SJCRH30 (cell line): ENCODE measurements at places on chromosomes 4 and X. TPM values are rescaled to one million over a fixed set of nuclear protein-coding genes. Genes with fewer than 3 reads are reported as not detected.

DNA sequence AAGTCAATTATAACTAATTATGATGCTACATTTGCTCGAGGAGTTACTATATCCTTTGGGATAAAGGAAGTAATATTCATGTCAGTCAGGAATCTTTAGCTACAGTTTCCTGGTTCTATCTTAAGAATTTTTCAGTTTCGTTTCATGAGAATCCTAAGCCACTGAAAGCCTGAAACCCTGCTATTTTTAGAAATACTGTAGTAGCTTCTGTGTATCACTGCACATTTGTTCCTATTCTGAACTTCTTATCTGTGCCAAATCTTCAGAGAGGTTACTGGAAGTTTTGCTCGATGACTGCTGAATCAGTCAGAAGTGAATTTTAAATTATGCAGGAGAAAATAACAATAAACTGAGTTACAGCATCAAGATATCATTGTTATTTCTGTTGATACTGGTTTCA lies 249.2 kb downstream of the TENM3 start:
- no peaks in the 10 kb centered on the region for H3K27me3 ChIP-seq
- H3K4me1 ChIP-seq = peaks cover 15% of the 10 kb centered on the region
- no peak for DNase-seq
- H3K4me3 ChIP-seq = no peak overlapping the region

GRCh38 chrX:72129661-72130060 lies 2.1 kb downstream of the RTL5 start:
- H3K27ac ChIP-seq = no peak overlapping the region
- no peak for DNase-seq
- H3K27me3 ChIP-seq = no peaks in the 10 kb centered on the region
- H3K4me1 ChIP-seq = peaks cover 6% of the 10 kb centered on the region; the same call in 1 of the 2 replicates
- no peaks in the 10 kb centered on the region for H3K36me3 ChIP-seq

Gene UBE2K
- 50.4 and 57.9 TPM in 2 replicates for total RNA-seq

DNA sequence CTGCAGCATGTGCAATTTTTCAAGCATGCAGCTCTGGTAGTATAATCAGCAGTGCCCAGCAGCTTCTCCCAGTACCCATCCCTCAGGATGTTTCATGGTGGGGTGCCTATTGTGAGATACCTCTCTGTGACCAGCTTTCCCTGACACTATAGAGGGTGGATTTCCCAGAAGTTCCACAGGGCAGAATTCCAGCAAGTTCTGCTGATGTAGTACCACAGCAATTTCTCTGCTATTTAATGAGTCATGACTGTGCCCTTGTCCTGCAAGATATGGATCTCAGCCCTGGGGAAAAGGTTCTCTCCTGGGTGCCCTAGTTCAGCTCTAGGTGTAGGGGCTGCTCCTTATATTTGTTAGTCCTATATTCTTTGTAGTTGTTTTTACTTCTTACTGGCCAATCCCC lies 174.8 kb downstream of the ENOX2 start:
- DNase-seq = no peak
- no peak overlapping the region for H3K4me3 ChIP-seq
- H3K27ac ChIP-seq = no peak overlapping the region
- H3K36me3 ChIP-seq = no peaks in the 10 kb centered on the region
- H3K27me3 ChIP-seq = no peaks in the 10 kb centered on the region

Gene IBSP
- total RNA-seq = not detected in 2 replicates

DNA sequence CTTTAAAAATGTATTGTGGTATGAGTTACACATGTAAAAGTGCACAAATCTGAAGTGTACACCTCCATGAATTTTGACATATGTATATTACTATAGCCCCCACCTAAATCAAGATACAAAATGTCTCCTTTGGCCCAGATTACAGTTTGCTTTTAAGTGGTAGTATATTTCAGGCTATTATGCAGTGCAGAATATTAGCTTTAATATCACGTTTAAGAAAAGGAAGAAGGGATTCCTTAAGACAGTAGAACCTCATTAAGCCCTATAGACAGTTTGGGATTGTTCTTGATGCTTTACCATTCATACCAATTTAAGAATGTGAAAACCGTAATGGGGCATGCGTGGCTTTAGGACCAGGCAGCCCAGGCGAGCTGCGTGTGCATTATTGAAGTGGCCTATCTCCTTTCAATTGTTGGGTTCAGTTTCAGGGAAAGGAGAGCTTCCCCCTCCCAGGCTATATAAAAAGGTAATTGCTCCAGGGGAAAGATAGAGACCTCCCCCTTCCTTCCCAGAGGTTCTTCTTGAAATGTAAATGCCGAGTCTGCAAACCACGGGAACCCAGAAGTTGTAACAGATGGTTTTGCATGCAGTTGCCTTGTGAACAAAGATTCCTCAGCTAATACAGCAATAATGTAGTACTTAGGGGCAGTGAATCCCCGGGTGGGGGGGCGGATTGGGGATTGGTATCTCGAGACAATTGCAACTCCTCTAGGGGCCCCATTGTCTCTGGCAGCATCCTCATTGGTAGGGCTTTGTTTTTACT lies 106.1 kb downstream of the UCHL1 start:
- no peak overlapping the region for H3K4me3 ChIP-seq
- no peak for DNase-seq

DNA sequence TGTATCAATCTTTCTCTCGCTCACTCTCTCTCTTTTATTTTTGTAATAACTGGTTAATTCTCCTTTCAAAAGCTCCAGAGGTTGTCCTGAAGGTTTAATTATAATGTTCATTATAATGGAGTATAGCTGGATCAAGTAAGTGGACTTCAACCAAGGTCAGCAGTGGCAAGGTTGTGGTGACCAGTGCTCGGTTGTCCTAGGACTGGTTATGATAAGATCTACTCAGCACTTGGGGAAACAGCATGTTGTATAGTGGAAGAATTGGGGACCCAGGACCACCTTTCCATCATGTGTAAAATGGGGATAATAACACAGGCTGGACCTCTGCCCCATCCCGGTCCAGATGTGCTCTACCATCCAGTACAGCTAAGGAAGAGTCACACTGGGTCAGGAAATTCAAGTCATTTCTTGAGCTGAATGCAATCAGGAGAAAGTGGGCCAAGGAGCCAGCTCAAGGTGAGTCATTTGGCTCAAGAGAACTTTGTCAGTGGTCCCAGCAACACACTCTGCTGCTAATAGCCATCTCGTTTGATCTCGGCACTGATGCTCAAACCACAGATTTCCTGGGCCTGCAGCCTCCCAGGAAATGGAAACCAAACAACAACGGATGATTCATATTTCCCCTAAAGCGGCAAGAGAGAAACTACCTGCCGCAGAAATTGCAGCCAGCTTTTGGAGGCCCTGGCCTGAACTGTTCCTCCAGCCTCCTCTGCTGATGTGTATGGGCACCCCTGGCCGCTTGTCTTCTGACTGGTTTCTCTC lies 123.6 kb upstream of the RBPJ start:
- peak overlapping the region; percentile 23 for H3K27ac ChIP-seq
- H3K4me3 ChIP-seq = no peak overlapping the region
- peak; percentile 57 for DNase-seq
- no peaks in the 10 kb centered on the region for H3K27me3 ChIP-seq
- H3K4me1 ChIP-seq = peaks cover 29% of the 10 kb centered on the region
- H3K36me3 ChIP-seq = no peaks in the 10 kb centered on the region

GRCh38 chrX:97471071-97471470 lies 587.4 kb downstream of the RPA4 start:
- no peaks in the 10 kb centered on the region for H3K27me3 ChIP-seq
- H3K36me3 ChIP-seq = no peaks in the 10 kb centered on the region
- H3K27ac ChIP-seq = no peak overlapping the region

DNA sequence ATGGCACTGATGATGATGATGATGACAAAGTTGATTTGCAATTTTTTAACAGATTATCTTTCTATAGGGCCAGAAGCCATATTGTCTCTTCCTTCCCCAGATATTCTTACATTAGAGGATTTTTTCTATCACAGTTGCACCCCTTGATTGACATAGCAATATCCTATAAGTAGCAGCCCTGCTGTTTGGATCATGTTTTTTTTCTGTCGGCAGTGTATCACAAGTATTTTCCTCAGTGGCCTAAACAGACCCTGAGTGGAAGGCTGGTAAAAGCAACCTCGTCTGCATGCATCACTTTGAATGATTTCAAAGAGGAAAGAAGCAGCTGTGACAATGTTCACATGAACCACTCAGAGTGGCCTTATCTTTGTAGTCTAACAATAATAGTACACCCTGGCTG lies 41.0 kb downstream of the FAT4 start:
- H3K4me1 ChIP-seq = no peaks in the 10 kb centered on the region
- H3K36me3 ChIP-seq = no peaks in the 10 kb centered on the region
- no peak overlapping the region for H3K27ac ChIP-seq
- DNase-seq = no peak
- no peaks in the 10 kb centered on the region for H3K27me3 ChIP-seq

GRCh38 chrX:107857837-107858236 lies 32.2 kb downstream of the MID2 start:
- H3K4me1 ChIP-seq = no peaks in the 10 kb centered on the region
- H3K27ac ChIP-seq = no peak overlapping the region
- no peak overlapping the region for H3K4me3 ChIP-seq

Gene MND1
- total RNA-seq = 34.2 and 35.7 TPM in 2 replicates

Gene STARD8
- total RNA-seq = 9.2 and 9.7 TPM in 2 replicates

DNA sequence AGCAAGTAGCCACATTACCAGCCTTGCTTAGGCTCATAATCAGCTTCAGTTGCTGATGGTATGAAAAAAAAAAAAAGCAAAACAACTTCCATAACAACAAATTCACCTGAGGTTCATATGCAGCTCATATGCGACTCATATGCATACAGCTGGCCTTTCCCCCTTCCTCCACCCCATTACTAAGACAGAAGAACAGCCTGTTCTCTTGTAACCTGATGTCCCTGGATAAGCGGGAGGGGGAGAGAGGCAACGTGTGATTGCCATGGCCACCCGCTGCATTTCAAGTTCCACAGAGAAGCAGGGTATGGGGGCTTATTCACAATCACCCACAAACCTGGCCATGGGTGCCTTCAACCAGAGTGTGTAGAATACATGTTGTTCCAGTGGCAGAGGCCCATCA lies 95.1 kb upstream of the DGKK start:
- H3K4me3 ChIP-seq = no peak overlapping the region
- no peak for DNase-seq
- no peaks in the 10 kb centered on the region for H3K36me3 ChIP-seq
- no peaks in the 10 kb centered on the region for H3K27me3 ChIP-seq
- H3K4me1 ChIP-seq = no peaks in the 10 kb centered on the region
- no peak overlapping the region for H3K27ac ChIP-seq

DNA sequence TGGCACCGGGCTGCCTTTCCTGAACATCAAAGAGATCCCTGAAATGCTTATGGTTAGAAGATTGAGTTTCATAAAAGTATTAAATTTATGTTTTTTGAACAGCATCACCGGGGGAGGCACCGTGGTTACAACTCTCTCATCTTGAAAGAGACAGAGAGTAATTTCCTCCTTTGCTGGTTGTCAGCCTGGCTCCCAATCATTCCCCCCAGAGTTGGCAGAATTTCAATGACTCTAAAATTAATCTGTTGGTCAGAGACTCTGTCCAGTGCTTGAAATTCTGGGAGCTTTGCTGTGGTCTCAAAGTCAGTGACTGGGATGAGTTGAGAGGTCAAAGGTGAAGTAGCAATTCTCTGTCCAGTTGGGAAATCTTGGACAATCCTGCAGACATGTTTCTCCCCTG lies 135.9 kb downstream of the RAB28 start:
- DNase-seq = no peak
- H3K27ac ChIP-seq = no peak overlapping the region
- H3K36me3 ChIP-seq = no peaks in the 10 kb centered on the region
- no peak overlapping the region for H3K4me3 ChIP-seq
- H3K27me3 ChIP-seq = no peaks in the 10 kb centered on the region
- H3K4me1 ChIP-seq = no peaks in the 10 kb centered on the region

GRCh38 chr4:119113033-119113655 lies 22.5 kb upstream of the MYOZ2 start:
- no peak overlapping the region for H3K27ac ChIP-seq
- H3K4me1 ChIP-seq = peaks cover 4% of the 10 kb centered on the region
- DNase-seq = no peak
- no peaks in the 10 kb centered on the region for H3K27me3 ChIP-seq
- H3K4me3 ChIP-seq = no peak overlapping the region

Gene SRPK3
- total RNA-seq = 17.9 and 33.6 TPM in 2 replicates
